ENCODE measurements at places on chromosomes 3 and 15. TPM values are rescaled to one million over a fixed set of nuclear protein-coding genes. Genes with fewer than 3 reads are reported as not detected.

PPIB gene
- 796 TPM for total RNA-seq

PLA2G4E gene
- total RNA-seq = not detected

MESP2 gene
- 0.52 TPM for total RNA-seq

ZDHHC23 gene
- 2.9 TPM for total RNA-seq

FES gene
- total RNA-seq = 0.58 TPM

SPINK8 gene
- not detected for total RNA-seq

AGBL1 gene
- not detected for total RNA-seq

GOLGA6L10 gene
- 0.50 TPM for total RNA-seq

ERICH6 gene
- 0.10 TPM for total RNA-seq

AHSG gene
- total RNA-seq = not detected

AP3B2 gene
- 0.68 TPM for total RNA-seq

RASL12 gene
- 0.18 TPM for total RNA-seq

SLC28A2 gene
- not detected for total RNA-seq
